ENCODE measurements at places on chromosomes 11 and 22.

DNA sequence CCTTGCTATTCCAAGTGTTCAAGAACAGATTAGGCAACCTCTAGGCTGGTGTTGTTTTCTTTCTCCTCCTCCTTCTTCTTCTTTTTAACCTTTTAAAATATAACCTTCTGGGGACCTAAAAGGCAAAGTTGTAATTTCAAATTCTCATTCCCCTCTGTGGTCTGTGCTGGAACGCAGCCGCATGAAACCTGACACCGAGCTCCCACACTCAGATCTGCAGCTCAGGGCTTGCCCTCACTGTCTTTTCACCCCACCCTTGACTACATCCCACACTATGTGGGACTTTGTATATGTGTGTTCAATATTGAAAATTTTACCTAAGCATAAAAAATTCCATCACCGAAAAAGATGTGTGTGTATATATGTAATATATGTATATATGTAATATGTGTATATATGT lies 62.0 kb upstream of the ARHGAP42 start:
- DNase-seq, result no peak

- DNase-seq, result no peak
Measured at GRCh38 chr11:31870609-31871309, 59.6 kb upstream of the PAX6 start.

GRCh38 chr11:10807493-10808234 lies 1.1 kb downstream of the EIF4G2 start:
- peak; percentile 22 for DNase-seq

- DNase-seq, result no peak
Measured at GRCh38 chr11:15738931-15739330, 617.4 kb downstream of the SOX6 start.

DNA sequence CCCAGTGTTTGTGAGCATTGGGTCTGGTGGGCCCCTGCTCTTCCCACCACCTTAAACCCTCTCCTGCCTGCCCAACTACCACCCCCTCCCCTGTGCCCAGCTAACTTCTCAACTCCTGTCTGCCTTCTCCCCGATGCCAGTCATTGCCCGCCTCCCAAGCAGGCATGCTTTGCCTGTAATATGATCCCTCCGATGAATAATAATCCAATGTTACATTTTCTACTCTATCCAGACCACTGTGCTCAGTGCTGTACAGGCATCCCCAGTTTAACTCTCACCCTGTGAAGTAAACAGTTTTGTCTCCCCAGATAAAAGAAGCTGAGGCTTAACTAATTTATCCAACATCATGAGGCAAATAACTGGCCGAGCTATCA lies 35.5 kb upstream of the OLFML1 start:
- DNase-seq, result no peak

DNA sequence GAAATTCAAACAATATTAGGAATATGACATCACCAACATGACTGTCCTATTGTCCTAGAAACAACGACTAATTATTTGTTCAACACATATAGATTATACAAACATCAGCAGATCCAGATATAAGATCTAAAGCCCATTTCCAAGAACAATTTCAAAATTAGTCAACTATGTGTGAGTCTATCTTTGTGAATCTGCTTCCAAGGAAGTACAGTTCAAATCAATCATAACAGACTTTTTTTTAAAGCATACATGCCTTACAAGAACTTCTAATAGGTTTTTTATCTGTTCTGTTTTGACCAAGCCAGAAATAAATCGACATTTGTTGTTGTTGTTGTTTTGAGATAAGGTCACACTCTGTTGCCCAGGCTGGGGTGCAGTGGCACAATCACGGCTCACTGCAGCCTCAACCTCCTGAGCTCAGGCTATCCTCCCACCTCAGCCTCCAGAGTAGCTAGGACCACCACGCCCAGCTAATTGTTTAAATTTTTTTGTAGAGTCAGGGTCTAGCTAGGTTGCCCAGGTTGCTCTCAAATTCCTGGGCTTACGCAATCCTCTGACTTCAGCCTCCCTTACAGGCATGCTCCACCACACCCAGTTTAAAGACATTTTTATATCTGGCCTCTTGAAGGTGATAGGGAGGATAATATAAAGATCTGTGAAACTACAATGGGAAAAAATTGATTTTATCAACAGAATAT lies 54.8 kb downstream of the DENND5A start:
- DNase-seq, result no peak

GRCh38 chr22:46150034-46150654 lies at the start of gene PPARA:
Gene PPARA, plus strand, starts transcription at chr22:46150526. Its CDS starts 47,858 bp downstream, at chr22:46198384.
- DNase-seq, result peak; percentile 42

GRCh38 chr22:46105494-46106278 lies 44.6 kb upstream of the PPARA start:
- DNase-seq, result no peak

- no peak for DNase-seq
Measured at GRCh38 chr11:4416306-4416705, 22.8 kb upstream of the TRIM21 start.

GRCh38 chr11:115321605-115322289 lies 182.5 kb downstream of the CADM1 start:
- no peak for DNase-seq

- DNase-seq, result no peak
Measured at GRCh38 chr11:72249961-72250360, 6.0 kb upstream of the PHOX2A start.

GRCh38 chr22:43154887-43155536 lies 3.7 kb downstream of the TSPO start:
- no peak for DNase-seq

GRCh38 chr11:122319691-122320620 lies 203.9 kb upstream of the BLID start:
- DNase-seq, result no peak

DNA sequence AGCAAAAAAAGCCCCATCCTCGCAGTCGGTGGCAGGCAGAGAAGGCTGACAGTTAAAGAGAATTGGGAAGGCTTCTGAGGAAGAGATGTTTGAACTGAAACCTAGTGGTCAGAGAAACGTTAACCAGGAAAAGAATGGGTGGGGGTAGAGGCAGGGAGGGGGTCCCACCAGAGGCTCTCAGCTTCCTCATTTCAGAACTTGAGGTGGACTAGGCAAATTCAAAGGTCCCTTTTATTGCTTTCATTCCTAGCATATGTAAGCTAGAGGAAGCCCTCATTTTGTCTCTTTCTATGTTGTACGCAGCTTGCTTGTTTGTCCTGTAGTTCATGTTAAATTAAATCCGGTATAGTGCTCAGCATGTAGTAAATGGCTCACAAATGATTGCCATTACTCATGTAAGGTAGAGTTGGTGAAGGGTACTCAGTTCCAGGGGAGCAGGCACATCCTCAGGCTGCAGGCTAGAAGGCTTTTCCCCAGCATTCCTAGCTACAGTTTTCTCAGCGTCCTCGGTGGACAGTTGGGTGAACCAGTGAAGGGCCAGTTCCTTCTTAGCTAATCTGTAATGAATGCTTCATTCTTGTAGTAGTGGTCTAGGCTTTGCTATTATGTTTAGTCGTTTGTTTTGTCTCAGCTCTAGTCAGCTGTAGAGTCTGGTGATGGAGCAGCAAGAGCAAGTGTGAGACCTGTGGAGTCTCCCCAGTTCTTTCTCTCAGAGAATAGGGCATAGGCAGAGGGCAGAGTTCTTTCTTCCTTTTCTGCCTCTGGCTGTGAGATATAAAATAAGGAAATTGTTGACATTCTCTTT lies 58.6 kb downstream of the UVRAG start:
- no peak for DNase-seq

GRCh38 chr11:130979386-130979972 lies 63.2 kb upstream of the SNX19 start:
- DNase-seq, result no peak

GRCh38 chr22:49587421-49587820 lies 240.3 kb downstream of the BRD1 start:
- no peak for DNase-seq

GRCh38 chr11:117877120-117877784 lies 794 bp upstream of the FXYD6 start:
- DNase-seq, result no peak

DNA sequence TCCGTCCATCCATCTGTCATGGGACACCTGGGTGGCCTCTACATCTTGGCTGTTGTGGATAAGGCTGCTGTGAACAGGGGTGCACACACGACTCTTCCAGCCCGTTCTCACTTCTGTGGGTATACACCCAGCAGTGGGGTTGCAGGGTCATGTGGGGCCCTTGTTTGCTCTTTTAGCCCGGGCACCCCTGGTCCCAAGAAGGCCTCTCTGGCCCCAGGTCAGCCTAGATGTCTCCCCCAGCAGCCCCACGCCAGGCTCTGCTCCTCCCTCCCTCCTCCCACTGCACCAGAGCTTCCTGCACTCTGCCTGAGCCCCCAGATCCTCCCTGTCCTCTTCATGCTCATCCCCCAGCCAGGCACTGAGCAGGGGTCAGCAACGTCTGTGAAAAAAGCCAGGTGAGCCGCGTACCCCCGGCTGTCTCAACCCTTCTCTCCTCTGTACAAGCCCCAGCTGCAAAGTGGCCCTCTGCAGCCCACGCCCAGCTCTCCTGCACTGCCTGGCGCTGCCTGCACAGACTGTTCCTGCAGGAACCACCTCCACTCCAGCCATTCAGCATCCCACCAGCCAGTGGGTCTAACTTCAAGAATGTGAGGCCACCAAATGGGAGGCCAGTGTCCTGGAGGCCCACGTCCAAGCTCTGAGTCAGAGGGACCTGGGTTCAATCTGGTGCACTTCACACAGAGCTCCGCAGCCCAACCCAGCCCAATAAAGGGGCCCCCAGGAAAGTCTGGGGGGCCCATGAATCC lies 1508.9 kb downstream of the BRD1 start:
- no peak for DNase-seq

Measured in activated naive CD4-positive, alpha-beta T cell (primary cell).